CD4-positive, alpha-beta T cell treated with Interleukin-15 for 1 hour (primary cell): ENCODE measurements at places on chromosomes 5 and 9.
A peak's percentile ranks its signal among the peaks of the same experiment; 100 is the strongest.

- DNase-seq = no peak
Measured at GRCh38 chr5:81045389-81045807, 85.2 kb downstream of the RASGRF2 start.

GRCh38 chr9:130189840-130190239, 17.6 kb downstream of the NCS1 start:
- DNase-seq = no peak

DNA sequence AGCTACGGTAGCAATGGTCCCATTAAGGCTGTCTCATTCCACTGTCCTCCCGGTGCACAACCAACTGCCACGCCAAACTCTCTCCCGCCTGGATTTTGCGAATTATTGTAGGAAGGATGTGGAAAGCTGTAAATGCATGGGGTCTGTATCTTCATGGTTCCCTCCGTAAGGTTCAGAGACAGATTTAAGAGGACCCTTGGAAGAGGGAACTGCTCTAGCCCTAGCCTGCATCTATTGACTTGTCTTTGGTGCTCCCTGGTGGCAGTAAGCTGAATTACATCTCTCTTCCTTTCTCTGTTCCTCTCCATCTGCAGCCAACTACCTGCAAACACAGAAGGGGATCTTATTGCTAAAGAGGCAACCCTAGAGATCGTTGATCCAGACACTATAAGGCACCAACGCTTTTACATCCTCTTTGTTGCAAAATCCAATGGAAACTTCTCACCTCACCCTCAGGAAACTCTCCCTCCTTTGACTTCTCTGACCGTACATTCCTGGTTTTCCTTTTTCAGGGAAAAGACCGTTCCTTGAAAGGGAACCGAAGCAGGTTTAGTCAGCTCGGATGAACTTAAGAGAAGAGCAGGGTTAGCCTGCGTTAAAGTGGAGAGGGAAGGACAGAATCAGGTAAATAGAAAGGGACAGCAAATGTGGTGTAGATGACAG, 11.9 kb downstream of the CAPSL start:
- peak; percentile 37 for DNase-seq

DNA sequence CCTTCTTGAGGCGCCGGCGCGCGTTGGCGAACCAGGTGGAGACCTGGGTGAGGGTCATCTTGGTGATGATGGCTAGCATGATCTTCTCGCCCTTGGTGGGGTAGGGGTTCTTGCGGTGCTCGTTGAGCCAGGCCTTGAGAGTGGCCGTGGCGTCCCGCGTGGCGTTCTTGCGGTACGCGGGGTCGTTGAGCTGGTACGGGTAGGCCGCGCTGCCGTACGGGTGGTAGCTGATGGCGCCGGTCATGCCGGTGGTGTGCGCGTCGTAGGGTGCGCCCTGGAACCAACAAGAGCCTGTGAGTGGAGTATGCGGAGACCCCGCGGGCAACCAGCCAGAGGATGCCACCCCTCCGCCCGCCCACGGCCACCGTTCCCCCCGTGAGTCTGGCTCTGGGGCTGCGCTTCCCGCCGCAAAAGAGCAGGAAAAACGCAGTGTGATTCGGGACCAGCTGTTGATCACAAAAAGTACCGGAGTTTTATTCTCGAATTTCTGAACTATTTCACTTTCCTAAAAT, 1.9 kb downstream of the IRX2 start:
- DNase-seq = no peak

GRCh38 chr9:14992516-14992915, 82.3 kb upstream of the FREM1 start:
- no peak for DNase-seq

DNA sequence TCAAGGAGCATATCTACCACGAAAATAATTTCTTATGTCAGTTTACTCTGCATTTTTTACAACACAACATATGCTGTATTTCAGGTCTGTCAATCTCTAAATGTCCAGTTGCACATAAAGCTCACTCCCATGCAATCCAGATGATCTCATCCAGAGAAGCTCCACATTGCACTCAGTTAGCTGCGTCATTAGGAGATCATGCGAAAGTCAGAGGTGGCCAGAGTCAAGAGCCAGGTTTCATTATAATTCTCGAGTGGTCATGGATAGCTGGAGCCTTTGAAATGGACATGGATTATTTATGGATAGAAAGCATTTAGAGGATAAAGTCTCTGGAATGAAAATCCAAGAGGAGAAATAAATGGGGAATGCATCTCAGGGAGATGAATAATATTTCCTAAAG, 232.3 kb downstream of the GAS1 start:
- DNase-seq = no peak

DNA sequence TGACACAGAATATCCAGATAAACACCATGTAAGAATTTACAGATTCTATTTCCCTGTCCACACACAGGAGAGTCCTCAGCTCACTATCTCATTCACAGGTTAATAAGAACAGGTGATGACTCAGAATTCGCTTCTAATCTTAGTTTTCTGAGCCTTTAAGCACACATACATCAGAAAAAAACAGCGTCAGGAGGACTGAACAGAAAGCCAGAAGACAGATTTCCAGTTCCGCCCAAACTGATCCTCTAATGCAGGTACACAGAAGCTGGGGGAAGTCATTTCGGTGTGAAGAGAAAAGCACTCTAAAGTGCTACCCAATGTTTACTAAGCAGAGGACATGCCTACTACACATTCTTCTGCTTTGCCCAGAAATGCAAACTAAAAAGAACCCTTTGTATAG, 1.6 kb downstream of the CEMIP2 start:
- DNase-seq = no peak

DNA sequence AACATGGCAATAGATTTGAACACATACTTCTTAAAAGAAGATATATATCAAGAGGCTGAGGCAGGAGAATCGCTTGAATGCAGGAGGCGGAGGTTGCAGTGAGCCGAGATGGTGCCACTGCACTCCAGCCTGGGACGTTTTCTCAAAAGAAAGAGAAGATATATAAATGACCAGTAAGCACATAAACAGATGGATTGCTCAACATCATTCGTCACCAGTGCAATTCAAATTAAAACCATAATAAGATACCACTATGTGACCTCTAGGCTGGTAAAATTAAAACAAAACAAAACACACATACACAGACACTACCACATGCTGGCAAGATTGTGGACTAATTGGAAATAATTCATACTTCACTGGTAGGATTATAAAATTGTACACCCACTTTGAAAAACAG, 5.3 kb upstream of the TXN start:
- DNase-seq = no peak

GRCh38 chr5:100828071-100828897, 74.8 kb downstream of the ST8SIA4 start:
- DNase-seq = no peak

DNA sequence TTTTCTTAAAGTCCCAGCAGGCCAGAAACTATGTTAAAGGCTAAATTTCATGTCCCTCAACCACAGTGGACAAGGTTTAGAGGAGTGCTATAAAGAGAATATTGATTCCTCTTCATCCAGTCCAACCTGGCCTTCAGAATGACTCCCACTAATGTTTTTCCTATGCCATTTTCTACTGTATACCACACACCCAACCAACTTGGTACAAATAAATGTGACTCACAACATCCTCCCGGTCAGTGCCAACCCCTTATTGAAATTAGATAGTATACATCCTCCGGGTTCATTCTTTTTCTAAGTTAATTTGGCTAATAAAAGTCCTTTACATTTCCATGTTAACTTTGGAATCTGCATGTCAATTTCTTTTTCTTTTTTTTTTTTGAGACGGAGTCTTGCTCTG, 215.1 kb downstream of the TSSK1B start:
- no peak for DNase-seq

DNA sequence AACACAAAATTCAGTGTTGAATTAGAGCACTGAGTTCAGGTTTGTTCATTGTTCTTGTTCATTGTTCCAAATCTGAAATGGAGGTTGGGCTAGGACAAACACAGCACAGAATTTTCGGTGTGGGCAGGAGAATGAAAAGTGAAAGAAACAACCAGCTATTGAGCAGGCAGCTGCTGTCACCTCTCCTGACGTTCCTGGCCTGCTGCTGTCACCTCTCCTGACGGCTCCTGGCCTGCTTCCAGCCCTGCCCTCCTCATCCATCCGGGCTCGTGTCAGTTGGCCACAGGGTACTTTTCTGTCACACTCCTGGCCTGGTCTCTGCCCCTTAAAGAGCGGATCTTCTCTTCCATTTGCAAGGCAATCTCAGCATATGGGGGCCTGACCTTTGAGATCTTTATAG, 45.2 kb upstream of the CKMT2 start:
- no peak for DNase-seq

GRCh38 chr5:112154940-112155686, 264.0 kb downstream of the EPB41L4A start:
- DNase-seq = no peak

DNA sequence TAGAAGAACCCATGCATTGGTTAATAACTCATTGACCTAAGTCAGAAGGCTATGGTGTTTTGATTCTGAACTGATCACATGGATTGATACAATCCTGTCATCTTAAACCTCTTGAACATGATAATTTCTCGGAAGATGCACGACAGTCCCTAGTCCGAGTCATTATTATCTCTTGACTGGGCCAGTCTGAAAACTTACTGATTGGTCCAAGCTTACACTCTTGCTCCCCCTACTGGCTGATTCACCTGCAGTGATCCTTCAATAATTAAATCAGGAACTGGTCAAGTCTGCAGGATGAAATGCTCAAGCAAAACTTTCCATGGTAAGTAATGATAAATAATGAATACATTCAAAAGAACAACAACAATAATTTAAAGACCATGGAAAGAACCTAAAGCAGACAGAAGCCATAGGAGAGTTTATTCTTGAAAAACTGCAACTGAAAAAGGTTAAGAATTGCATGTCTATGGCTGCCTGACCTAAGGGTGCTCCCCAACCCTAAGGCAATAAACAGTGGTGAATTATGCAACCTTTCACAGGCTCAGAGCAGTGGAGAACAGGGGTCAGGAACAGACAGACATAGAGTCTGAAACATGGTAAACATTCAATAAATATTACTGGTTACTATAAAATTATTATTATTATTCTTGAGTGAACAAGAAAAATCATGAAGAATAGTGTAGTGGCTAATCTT, 79.3 kb downstream of the BRINP1 start:
- DNase-seq = no peak

GRCh38 chr5:112885001-112885400, 23.9 kb downstream of the SRP19 start:
- no peak for DNase-seq

- no peak for DNase-seq
Measured at GRCh38 chr5:116814626-116815385, 240.2 kb upstream of the SEMA6A start.

GRCh38 chr5:176387384-176387925, 943 bp downstream of the NOP16 start:
- no peak for DNase-seq

DNA sequence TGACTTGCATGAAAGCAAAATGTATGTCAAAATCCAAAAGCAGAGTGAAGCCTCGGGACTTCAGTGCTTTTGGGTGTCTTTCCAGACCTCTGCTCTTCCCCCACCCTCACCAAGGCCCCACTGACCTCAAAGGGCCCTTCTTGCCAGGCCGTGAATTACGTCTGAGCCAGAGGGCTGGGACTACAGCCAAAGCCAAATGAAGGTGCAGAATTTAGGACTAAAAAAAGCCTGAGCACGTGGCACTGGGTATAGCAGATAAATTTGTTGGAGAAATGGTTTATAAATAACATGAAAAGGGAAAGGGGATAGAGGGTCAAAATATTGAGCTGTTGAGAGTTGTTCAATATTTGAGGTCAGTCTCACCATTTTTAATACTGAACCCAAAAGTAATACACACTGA, 163.4 kb downstream of the GHR start:
- no peak for DNase-seq

DNA sequence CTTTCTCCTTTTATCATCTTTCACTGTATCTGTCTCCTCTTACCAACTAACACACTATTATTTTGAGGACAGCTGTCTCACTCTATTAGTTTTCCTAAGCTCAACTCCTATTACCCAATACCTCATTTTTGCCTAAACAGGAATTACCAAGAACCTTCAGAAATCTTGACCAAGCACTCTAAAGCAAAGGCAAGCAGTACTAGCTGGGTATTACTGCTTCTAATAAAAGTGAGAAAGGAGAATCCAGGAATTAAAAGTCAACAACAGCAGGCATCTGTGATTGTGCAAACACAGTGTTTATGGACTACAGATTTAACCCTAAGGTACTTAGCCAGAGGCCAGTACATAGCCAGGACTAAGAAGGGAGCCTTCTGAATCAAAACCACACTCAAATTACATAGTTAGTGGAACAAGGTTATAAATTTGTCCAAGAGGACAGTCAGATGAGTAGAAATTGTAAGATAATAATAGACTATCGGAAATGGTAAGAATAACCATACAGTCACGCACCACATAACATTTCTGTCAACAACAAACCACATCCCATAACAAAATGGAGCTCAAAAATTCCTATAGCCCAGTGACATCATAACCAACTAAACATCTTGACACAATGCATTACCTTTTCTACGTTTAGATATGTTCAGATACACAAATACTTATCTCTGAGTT, 8.3 kb downstream of the RFX3 start:
- no peak for DNase-seq

DNA sequence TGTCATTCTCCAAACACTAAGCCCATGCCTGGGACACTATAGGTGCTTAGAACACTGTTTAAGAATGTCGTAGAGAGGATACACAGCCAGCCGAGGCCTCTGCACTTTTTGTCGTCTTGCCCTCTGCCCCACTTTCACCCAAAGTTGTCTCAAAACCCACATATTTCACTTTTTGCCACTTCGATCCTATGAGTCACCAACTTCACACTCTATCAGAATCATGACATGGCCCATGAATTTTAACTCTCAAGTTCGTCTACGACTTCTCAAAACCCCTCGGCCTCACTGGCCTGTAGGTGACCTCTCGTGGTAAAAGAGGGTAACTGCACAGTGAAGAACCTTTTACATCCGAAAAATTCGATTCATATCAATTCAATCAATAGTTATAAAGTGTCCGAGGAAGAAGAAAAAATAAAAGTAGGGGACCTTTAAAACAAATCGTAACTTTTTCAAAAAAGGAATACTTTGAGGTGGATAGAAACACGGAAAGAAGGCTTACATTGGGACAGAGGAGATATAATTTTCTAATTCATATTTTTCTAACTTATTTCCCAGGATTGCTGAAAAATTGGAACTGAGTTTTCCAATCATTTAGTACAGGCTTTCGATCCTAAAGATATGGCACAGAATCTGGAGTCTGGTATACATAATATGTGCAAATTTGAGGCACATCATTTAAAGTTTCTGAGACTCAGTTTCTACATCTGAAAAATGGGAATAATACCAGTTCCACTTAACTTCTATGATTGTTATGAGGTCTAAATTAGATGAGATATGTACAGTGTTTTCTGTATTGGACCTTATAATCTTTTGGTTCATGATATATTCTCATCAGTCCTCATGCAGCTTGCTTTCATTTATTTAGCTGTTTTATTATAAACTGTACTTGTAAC, 122.6 kb downstream of the APBA1 start:
- DNase-seq = no peak

- peak; percentile 62 for DNase-seq
Measured at GRCh38 chr9:35489313-35490154, at the start of gene RUSC2. Gene RUSC2, plus strand, starts transcription at chr9:35490111. Its CDS starts 56,411 bp downstream, at chr9:35546522.

GRCh38 chr5:105503950-105504349, 1941.4 kb upstream of the NUDT12 start:
- no peak for DNase-seq
